NCI-H69 (cell line): ENCODE measurements at places on chromosomes 4 and X.

DNA sequence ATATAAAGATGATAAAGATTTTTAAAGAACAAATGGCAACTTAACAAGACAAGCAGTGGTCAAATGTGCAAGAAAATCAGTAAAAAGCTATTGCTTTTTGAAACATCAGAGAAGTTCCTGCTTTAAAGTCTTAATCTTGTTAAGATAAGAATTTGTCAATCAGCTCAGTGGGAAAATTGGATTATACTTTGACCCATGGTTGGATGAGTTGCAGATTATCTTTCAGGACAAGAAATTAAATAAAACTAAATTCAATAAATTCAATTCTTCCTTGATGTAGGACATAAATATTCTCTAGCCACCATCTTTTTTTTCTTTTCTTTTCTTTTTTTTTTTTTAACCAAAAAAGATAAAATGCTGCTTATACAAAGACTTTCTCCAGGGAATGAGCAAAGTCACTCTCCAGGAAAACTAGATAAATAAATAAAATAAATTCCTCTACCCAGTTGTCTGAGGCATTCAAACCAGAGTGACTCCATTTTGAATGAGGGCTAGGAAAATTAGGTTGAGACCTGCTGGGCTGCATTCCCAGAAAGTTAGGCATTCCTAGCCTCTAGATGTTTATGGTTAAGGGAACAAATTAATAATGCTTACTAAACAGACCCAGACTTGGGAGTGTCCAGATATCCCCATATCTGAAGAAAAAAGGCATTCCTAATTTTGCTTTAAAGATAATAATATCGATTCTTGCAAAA is 211.2 kb downstream of the SNCA start:
- no peak for DNase-seq

- DNase-seq = no peak
These were observed 176.4 kb upstream of the JADE1 start for GRCh38 chr4:128633067-128633466.

DNA sequence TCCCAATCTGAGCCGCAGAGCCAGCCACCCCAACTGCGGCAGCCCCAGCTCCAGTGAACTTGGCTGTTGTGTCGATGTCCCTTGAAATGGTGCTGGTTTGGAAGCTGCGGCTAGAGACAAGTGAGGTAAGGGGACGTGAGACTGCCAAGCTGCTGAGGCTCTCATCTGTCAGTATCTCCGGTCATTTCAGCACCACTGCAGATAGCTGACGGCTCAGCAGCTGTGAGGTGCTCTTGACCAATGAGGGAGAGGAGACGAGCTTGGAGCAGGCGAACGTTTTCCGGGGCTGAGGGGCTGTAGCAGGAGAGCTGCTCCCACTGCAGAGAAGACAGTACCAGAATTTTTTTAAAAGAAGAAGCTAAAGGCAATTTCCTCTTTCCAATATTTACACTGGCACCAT is 175.5 kb upstream of the CASK start:
- DNase-seq = no peak

GRCh38 chr4:121711263-121712000 is 14.7 kb upstream of the ANXA5 start:
- DNase-seq = peak; percentile 81

GRCh38 chrX:123184866-123185276 is 793 bp downstream of the GRIA3 start:
- DNase-seq = peak; percentile 46

GRCh38 chrX:122552286-122552800 is 631.7 kb upstream of the GRIA3 start:
- DNase-seq = no peak

- peak; percentile 3 for DNase-seq
These were observed 9.8 kb downstream of the PGRMC2 start for GRCh38 chr4:128277856-128278255.

- no peak for DNase-seq
These were observed 239.2 kb upstream of the GRID2 start for GRCh38 chr4:92064574-92064973.

DNA sequence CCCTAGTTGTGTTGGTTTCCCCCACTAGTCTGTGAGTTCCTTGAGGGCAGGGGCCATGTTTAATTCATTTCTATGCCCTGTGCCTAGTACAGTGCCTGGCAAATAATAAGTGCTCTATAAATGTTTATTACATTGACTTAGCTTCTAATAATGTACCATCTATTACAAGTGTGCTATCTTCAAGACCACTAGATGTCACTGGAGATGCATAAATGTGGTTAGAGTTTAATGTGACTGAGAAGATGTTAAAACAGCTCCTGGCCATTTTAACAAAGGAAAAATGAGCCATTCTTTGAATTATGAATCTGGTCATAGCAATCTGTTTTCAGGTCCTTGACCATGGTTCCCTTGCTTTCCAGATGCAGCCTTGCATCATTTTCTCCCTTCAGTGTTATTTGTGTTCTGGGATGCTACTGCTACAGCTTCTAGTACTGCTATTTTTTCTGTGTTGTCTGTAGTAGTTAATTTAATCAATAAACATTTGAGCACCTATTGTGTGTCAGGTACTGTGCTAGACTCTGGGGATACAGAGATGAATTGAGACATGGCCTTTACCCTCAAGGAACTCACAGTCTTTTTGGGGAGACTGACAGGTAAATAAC is 43.2 kb downstream of the SLC9A6 start:
- DNase-seq = peak; percentile 60

DNA sequence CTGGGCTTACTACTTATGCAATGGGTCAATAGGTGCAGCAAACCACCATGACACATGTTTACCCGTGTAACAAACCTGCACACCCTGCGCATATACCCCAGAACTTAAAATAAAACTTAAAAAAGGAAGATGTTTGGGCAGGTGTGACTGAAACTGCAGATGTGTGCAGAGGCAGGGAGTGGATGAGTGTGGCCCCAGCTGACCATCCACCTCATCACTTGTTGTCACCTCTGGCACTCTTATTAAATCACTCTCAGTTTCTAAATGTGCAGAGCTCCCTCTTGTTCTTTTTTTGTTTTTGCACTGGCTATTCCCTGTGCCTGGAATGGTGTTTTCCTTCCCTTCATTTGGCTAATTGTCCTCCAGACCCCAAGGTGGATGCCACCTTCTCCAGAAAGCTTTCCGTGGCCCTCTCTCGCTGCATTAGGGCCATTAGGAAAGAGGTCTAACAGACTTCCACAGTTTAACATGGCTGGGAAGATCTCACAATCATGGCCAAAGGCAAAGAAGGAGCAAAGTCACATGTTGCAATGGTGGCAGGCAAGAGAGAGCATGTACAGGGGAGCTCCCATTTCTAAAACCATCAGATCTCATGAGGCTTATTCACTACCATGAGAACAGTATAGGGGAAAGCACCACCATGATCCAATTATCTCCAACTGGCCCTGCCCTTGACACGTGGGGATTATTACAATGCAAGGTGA is 58.5 kb downstream of the SLC2A9 start:
- DNase-seq = no peak

- no peak for DNase-seq
These were observed 75.1 kb downstream of the MXRA5 start for GRCh38 chrX:3271183-3271833.

- no peak for DNase-seq
These were observed 186.9 kb downstream of the FRMPD4 start for GRCh38 chrX:12325171-12325570.

DNA sequence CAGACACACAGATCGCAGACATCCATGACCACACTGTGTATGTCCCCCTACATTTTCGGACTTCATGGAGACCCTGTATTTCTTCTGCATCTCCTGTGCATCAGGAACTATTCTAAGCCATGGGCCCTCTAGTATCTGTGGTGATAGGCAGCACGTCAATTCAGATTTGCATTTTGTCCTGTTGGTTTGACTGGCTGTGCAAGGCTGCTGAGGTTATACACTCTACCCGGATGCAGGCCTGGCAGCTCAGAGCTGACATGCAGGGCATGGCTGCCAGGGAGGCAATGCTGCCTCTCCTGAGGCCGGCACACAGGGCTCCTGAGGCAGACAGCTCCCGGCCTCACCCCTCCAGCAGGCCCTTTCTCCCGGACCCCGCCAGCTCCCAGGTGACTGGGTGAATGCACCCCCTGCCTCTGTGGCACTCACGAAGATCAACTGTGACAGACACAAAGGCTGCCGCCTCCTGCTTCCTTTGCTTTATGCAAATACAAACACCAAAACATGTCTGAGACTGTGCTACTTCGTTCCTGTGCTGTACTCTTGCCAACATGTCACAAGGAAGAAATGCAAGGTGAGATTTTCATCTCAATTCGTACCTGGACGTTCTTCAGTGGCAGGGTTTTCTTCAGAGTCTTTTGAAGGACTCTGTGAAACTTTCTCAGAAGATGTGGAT is 51.0 kb downstream of the NSG1 start:
- DNase-seq = no peak

DNA sequence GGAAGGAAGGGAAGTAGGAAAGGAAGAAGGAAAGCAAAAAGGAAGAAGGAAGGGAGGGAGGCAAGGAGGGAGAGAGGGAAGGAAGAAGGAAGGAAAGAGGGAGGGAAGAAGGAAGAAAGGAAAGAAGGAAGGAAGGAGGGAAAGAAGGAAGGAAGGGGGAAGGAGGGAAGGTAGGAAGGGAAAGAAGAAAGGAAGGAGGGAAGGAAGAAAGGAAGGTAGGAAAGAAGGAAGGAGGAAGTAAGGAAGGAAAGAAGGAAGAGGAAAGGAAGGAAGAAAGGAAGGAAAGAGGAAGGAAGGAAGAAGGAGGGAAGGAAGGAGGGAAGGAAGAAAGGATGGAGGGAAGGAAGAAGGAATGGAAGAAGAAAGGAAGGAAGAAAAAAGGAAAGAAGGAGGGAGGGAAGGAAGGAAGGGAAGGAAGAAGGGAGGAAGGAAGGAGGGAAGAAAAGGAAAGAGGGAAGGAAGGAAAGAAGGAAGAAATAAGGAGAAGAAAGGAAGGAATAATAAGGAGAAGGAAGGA is 18.6 kb upstream of the SCML1 start:
- DNase-seq = no peak

DNA sequence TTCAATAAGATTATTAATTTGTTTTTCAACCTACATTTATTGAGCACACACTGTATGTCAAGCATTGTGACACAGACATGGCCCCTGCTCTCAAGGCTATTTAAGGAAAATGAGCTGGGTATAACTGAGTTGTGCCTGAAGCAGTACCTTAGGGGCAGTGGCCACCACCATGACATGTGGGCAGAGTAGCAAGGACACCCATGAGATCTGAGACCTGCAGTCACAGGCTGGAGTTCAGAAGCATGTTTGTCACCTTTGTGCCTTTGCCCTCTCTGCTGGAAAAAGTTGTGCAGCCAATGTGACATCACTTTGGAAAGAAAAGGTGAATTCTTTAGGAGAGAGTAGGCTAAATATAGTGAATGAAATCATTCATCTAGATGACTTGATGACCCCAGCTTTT is 501.3 kb downstream of the BCOR start:
- DNase-seq = no peak

DNA sequence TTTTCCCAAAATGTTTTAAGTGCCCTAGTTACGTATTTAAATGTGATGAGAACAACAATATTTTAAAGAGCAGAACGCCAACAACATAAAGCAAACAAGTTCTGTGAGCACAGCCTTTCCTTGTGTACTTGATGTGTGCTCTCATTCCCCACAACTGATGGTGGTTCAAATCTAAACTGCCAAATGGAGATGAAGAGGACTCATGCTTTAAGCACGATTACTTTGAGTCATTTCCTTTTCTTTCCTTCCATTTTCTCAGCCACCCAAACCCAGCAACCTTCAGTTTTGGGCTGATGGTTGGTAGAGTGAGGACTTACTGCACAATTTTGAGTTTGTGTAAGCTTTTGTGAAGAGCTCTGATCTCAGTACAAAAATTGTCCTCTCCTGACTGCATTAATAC is 1.7 kb downstream of the NSD2 start:
- no peak for DNase-seq

DNA sequence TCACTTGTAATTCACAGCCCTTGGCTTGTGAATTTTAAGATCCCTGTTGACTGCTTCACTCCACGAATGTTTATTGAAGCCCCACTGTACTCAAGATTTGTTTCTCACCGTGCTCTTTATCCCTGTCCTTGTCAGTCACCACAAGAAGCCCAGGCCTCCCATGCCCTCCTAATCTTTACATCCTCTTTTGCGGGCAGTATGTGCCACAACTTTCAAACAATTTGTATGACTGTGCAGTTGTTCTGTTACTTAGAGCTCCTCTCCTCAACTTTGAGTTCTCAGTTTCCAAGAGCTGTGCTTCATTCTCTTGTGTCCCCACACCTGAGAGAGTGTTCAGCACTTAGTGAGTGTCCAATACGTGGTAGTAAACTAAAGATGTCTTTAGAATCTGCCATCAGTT is 467.7 kb downstream of the NKX6-1 start:
- no peak for DNase-seq
